ENCODE measurements at places on chromosomes 4 and X.

GRCh38 chrX:13651150-13651549 lies 1.8 kb upstream of the TCEANC start:
- no peak for DNase-seq

DNA sequence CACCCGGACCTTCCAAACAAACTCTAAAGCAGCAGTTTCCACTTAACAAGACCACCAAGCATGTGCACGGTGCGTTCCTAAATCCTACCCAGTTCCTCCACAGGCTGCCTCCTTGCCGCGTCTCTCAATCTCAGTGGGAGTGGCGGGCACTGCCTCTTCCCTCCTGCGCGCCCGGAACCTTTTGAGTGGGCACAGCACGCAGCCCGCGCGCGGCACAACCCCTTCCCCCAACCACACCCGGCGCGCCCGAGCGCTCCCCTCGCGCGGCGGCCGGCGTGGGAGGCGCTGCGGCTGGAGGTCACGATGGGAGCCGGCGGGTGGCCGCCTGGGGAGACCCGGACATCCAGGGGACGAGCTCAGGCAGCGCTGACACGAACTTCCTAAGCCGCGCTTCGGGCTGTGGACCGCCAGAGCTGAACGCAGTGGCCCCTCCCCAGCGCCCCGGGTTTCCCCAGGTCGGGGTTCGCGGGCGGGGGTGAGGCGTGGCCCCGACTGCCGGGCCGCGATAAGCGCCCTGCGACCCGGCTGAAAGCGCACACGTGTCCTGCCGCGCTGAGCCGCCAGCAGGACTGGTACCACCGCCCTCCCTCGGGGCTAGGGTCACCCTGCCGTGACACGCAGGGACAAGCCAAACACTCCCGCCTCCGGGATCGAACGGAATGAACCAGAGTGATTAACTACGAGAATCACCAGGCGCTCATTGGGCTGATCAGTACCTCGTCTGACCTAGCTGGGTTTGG lies at the start of gene ABCG2:
TSS of gene ABCG2 (minus strand) at position 151 of the 740 bp plus-strand sequence. CDS start 18,644 bp downstream, outside the sequence.
- no peak for DNase-seq

DNA sequence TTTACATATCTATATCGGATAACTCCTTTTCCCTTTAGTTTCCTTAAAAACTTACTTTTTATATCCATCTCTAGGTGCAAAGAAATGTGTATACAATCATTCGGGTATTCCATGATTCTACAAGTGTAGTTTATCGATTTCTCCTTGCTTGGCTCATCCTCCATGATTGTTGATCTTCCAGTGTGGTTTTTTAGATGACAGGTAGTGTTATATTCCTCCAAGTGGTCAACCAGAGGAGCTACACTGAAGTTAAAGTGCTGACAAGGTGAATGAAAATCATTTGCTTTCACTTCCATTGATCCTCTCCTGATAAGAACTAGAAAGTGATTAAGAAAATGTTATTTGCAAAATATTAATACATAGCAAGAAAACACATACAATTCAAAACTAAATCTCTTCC lies 38.5 kb downstream of the TMEM156 start:
- no peak for DNase-seq

GRCh38 chr4:183832776-183833450 lies 72.2 kb upstream of the STOX2 start:
- DNase-seq: no peak

- DNase-seq: peak; percentile 7
Measured at GRCh38 chr4:68373513-68373912, 23.6 kb upstream of the YTHDC1 start.

DNA sequence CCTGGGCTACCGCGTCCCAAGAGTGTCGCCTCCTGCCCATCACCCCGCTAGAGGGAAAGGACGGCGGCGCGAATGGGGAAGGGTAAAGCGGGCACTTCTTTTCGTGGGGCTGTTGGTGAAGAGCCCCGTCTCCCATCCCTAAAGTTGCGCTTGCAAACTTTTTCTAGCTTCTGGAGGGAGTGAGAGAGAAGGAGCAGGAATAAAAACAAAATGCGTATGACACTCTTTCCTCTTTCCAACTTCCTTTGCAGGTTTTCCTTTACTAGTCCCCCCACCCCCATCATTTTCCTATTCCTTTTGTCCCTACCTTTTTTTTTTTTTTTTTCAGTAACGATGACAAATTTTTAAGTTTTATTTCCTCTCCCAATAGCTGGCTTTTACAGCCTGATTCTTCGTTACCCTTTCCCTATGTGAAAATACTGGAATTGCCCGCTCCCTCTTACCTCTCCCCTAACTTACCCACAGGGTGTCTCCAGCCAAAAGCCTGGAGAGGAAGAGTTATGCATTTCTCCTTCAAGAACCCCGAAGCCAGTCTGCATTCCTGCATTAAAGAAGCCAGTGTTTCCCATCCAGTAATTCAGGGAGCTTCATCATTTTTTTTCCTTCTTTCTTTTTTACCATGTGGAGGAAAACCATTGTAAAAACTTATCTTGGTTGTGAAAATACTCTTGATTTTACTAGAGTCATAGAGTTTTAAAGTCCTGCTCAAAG lies 613 bp upstream of the ARSJ start:
- DNase-seq: no peak

DNA sequence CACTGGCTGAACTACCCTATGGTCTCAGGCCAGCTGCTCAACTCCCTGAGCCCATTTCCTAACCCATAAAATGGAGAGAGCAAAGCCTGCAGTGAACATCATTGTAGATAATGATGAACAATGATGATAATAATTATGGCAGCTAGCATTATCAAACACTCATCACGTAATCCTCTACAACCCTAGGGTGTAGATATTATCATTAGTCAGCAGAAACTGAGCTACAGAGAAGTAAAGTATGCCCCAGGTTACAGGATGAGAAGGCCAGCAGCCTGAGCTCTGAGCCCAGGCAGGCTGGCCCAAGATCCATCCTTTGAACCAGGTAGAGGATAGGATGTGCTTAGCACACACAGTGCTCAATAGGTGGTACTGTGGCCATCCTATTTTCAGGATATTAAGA lies 43.2 kb downstream of the REELD1 start:
- DNase-seq: no peak

GRCh38 chr4:184007891-184008290 lies 102.8 kb downstream of the STOX2 start:
- DNase-seq: no peak

- DNase-seq: no peak
Measured at GRCh38 chrX:147119088-147119487, 304.5 kb upstream of the CXorf51A start.

- DNase-seq: no peak
Measured at GRCh38 chr4:73055241-73055897, 14.1 kb downstream of the COX18 start.

- DNase-seq: no peak
Measured at GRCh38 chrX:136395271-136395670, 92.5 kb upstream of the BRS3 start.

DNA sequence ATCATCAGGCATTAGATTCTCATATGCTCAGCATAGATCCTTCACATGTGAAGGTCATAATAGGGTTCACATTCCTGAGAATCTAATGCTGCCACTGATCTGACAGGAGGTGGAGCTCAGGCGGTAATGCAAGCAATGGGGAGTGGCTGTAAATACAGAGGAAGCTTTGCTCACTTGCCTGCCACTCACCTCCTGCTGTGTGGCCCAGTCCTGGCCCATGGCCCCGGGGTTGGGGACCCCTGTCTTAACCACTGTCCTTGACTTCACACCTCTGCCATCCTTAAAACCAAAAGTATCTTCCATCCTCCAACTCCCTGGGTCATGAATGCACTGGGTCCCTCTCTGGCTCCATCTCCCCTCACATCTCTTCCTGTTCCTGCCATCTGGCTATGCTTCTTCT lies 129.1 kb downstream of the HMX1 start:
- DNase-seq: no peak

DNA sequence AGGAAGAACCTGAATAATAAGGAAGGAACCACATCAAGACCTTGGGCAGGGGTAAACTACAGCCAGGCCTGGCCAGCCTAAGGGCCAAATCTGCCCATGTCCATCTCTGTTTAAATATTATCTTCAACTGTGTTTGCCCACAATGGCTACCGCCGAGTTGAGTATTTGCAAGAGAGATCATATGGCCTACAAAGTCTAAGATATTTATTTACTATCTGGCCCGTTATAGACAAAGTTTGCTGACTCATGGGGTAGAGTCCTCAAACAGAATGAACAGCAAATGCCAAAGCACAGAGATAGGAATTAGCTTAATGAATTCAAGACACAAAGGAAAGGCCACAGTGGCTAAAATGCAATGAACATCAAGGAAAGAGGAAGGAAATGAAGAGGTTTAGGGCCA lies 44.8 kb downstream of the RPS6KA3 start:
- no peak for DNase-seq

GRCh38 chr4:26178854-26179253 lies 142.0 kb upstream of the RBPJ start:
- DNase-seq: no peak

DNA sequence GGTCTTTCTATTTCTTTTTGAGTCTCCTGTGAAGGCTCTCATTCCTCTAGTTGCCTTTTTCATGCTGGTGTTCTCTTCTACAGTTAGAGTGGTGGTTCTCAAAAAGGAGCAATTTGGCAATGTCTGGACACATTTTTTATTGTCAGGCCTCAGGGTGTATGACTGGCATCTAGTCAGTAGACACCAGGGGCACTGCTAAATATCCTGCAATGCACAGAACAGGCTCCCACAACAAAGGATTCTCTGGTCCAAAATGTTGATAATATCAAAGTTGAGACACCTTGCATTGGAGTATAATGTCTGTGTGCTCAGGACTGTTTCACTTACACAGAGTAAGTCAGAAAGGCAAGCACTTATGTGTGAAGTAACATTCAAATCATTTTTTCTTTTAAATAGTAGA lies 1360.7 kb downstream of the ADGRL3 start:
- DNase-seq: no peak
